ENCODE measurements at places on chromosomes 3 and 15.

DNA sequence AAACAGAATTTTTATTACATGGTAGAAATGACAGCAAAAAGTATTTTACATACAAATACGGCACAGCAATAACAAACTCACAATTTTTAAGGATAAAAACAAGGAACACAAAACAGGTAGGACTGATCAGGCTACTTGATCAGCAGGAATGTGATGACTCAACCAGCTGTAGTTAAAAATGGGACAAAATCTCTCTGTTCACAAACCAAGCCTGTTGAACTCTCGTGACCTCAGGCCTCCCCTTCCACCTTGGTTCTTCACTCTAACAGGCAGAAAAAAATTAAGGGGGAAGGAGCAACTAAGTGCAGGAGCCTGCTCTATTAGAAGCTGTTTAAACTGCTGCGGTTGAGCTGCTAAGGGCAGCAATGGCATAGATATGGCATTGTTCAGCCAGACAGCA is 18.7 kb downstream of the FBXL22 start:
- ATAC-seq = no peak

- ATAC-seq = no peak
Observed at GRCh38 chr3:132055872-132056271, 21.1 kb upstream of the CPNE4 start.

- no peak for ATAC-seq
Observed at GRCh38 chr3:132772252-132772651, 50.0 kb upstream of the NPHP3 start.

- no peak for ATAC-seq
Observed at GRCh38 chr15:53401503-53401902, 358.0 kb downstream of the WDR72 start.

DNA sequence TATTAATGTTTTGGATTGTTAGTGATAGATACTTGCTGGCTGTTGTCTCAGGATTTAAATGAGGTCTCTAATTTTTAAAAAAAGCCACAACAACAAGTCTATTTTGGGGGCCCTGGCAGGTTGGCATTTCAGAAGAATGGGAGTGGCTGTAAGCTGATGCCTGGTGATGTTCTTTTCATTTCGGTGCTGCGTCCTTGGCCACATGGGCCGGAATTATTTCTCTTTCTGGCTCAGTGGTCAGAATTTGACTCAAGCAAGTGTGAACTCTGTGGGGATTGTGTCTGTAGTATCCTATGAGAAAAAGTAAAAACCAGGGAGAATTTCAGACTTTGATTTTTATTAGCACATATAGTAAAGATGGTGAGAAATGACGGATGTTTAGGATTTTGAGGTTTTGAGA is 203.0 kb downstream of the AKAP13 start:
- no peak for ATAC-seq

DNA sequence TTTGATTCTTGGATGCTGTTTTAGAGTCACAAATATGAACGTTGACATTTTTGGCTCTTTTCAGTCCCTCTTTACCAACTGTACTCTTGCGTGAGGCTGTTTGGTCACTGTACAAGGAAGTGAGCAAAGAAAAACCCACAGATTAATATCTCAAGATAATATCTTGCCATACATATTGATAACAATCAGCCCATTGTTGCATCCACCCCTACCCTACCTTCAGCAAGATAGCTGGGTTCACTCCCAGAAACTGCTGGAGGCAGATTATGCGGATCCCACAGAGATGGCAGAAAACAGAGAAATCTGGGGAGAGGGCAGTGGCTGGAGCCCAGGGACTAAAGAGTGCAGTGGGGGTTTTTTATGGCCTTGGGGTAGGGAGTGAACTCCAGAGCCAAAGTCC is 29.9 kb upstream of the MFSD1 start:
- no peak for ATAC-seq

DNA sequence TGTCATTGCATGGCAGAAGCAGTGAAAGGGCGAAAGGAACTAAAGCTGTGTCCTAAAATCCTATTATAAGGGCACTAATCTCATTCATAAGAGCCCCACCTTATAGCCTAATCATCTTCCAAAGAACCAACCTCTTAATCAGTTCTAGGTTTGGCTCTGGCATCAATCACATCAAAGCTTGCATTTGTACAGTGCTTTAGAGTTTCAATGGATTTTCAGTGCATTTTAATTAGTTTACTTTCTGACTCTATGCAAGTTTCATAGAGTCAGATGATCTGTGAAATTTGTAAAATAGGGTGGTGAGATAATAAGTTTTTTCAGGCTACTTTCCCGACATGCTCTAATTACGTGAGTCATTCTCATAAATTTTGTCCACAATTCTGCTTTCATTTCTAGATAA is 341.1 kb downstream of the DIPK2A start:
- ATAC-seq = no peak

DNA sequence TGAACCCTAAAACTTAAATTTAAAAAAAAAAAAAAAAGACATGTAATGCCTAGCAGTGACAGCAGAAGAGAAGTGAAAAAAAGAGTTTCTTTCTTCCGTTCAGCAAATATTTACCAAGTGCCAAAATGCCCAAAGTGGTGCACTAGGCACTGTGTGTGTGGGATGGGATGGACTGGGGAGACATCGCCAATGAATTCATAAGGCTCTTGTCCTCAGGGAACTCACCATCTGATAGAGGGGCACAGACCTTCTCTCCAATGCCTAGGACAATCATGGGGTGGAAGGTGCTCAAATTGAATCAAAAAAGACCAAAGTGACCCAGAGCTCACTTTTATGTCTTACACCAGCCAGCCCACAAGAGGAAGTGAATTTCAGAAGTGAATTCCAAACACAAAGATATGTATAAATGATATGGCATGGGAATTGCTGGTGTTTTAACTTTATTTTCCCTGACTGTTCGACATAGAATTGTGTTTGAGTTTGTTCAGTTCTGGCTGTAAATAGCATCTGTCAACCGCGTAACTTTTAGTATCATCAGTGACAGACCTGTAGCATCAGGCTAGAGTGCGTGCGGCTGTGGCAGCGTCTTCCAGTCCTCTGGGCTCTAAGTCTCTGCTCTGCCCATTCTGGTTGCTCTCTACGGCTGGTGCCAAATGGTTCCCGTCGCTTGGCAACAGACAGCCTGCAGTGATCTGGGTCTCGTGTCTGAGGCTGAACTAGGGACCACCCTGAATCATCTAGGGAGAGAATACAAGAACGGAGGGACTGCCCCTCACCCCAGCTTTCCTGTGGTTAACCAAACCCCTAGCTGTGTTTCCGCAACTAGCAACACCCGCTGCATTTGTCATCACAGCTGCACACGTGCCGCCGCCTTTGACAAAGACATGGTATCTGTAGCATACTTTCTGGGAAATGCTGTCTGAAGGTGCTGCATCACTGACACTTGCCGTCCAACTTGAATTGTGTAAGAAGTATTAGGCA is 154.0 kb upstream of the THBS1 start:
- ATAC-seq = peak; percentile 95

DNA sequence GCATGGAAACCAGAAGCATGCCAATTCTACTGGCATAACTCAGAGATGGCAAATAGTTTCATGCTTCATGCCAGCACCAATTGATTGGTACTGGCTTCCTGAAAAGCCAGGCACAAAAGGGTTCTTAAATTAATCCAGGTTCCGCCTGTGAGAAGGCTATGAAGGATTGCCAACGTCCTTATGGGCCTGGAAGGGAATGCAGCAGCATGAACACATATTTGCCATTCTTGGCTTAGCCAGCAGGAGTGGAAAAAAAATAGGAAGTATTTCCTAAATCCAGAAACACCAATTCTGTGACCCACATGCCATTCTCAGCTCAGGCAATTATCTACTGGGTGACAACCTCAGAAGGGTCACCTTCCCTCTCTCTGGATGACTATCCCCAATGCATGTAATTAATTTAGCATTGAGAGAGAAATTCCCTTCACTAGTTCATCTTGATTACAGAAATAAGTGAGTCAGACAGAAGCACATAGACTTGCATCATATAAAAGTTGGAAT is 36.0 kb downstream of the ADAMTS9 start:
- ATAC-seq = no peak

GRCh38 chr3:53269888-53270880 is 14.4 kb upstream of the TKT start:
- peak; percentile 95 for ATAC-seq

DNA sequence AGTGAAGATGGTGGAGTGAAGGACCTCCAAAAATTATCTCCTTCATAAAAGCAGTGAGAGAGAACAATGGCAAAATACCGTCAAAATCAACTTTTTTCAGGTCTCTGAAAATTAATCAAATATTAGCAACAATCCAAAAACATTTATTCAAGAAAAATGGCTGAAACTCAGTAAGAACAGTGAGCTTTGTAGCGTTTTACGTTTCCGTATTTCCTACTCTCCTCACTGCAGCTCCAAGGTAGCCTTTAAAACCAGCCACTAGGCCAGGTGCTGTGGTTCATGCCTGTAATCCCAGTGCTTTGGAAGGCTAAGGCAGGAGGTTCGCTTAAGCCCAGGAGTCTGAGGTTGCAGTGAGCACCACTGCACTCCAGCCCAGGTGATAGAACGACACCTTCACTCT is 38.5 kb downstream of the ATP10A start:
- ATAC-seq = no peak

- no peak for ATAC-seq
Observed at GRCh38 chr15:38471974-38472373, 18.0 kb downstream of the FAM98B start.

GRCh38 chr3:50111757-50112156 is 23.0 kb downstream of the RBM5 start:
- ATAC-seq = no peak
